Stimulated activated CD8-positive, alpha-beta memory T cell treated with anti-CD3 and anti-CD28 coated beads, Interleukin-4, amount 100 ng/mL, for 24 hours (primary cell): ENCODE measurements at places on chromosomes 2 and 18.

DNA sequence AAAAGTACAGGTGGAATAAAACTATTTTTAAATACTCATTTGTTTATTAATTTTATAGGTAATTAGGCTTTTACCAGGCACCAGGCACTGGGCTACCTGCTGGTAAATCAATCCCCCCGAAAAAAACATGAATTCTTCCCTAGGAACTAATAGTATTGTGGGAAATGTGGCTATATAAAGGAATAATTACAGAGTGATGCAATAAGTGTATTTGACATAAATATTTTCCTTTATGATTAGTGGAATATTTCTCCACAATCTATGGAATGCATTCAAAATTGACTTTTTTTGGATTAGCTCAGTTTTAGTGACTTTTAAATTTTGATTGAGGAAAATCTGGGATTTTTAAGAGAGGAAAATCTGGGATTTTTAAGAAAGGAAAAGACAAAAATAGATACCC is 109.7 kb upstream of the BZW1 start:
- no peak for DNase-seq

DNA sequence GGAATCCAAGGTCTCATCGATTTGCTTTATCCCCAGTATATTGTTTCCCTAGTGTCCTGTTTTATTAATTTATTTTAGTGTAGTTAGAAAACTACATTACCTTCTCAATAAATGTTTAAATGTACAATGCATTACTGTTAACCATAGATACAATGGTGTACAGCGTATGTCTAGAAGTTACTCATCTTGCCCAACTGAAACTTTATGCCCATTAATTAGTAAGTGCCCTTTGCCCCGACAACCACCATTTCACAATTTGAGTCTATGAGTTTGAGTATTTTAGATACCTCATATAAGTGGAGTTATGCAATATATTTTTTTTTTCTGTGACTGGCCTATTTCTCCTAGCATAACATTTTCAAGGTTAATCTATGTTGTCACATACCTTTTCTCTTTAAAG is 1343.0 kb upstream of the SLC39A10 start:
- DNase-seq, result no peak

GRCh38 chr2:237722616-237723015 is 76.0 kb upstream of the RBM44 start:
- no peak for DNase-seq

DNA sequence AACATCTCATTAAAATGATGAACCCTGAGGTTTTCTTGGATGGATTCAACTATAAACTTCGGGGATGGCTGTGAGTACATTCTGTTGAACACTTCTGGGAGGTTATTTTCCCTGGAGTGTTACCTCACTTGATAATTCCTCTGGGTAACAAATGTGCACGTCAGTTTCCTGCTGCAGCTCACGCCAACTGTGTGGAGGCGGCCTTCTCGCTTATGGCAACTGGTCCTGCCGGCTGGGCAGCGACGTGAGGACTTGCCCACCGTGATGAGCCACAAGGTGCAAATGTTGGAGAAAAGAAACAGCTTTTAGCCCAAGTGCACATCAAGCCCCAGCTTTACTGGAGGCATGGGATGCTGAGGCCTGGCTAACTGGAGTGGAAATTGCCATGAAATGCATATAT is 15.9 kb downstream of the MYCN start:
- DNase-seq, result no peak

DNA sequence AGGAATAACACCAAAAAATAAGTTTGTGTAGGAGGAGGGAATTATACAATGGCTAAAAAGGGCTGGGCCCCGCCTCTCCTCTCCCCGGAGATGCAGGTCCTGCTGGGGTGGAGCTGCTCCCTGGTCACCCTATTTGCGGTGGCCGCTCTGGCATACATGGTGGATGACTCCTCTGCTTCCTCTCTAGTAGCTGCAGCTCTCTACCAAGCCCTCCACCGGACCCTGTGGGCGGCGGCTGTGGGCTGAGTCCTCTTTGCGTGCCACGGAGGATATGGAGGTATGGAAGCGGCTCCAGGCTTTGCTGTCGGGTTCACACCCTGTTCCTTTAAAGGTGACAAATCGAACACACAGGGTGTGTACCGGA is 77.1 kb upstream of the SEC11C start:
- DNase-seq, result no peak

DNA sequence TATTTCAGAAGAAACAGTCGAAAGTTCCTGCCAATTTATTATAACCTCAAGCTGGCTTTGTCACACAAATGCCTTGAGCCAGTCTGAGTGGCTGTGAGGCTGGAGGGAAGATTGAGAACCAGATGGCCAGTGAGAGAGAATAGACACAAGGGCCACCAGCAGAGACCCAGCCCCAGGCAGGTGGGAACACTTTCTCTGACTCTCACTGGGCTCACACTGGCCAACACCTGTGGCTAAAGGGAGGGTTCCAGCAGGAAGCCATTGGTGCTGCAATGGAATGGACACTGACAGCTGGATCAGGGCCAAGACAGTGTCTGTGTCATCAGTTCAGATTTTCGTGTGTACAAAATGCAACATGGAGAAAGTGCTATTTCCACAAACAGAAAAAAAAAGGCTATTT is 29.9 kb downstream of the LOXHD1 start:
- no peak for DNase-seq

DNA sequence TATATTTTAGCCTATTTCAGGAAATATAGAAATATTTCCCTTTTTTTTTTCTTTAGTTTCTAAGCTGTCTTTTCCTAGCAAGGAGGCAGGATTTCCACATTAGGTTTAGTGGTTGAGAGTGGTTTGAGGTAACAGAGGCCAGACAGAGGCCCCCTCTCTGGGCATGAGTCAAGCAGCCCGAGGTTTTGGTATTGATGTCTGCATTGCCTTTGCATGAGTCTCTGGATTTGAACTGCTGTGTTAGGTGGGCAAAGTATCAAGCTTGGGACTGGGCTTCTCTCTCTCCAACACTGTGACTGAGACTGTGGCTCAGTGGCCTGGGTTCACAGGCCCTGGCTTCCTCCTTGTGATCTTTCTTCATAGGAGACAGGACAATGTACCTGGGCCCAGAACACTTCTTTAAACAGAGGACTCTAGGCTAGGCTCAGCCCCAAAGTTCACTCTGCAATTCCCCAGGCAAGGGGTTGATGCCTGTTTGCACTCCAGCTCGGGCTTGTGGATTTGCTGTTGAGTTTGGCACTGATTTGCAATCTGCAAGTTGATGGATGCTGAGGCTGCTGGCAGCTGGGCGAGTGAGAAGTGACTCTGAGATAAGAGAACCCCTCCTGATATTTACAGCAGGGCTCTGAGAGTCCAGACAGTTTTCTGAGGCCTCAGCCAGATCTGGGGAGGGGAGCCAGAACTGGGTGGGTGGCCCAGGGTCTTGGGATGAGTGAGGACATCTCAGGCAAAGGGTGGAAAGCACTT is 271.2 kb downstream of the EN1 start:
- DNase-seq, result no peak

DNA sequence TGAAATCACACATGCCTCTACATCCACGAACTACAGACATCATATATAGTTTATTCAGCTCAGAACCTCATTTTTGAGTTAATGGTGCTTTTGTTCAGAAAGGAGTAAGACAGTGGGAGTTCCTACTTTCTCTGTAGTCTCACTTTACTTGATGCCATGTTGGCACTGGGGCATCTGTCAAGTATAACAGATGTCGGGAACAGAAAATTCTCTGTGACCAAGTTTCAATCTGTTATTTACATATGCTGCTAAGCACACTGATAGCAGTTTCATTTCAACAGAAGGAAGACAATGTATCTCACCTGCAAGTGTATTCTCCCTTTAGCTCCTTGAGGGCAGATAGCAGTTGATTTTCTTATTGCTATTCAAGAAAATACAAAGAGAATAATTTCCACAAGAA is 774.1 kb downstream of the METTL4 start:
- DNase-seq, result no peak

DNA sequence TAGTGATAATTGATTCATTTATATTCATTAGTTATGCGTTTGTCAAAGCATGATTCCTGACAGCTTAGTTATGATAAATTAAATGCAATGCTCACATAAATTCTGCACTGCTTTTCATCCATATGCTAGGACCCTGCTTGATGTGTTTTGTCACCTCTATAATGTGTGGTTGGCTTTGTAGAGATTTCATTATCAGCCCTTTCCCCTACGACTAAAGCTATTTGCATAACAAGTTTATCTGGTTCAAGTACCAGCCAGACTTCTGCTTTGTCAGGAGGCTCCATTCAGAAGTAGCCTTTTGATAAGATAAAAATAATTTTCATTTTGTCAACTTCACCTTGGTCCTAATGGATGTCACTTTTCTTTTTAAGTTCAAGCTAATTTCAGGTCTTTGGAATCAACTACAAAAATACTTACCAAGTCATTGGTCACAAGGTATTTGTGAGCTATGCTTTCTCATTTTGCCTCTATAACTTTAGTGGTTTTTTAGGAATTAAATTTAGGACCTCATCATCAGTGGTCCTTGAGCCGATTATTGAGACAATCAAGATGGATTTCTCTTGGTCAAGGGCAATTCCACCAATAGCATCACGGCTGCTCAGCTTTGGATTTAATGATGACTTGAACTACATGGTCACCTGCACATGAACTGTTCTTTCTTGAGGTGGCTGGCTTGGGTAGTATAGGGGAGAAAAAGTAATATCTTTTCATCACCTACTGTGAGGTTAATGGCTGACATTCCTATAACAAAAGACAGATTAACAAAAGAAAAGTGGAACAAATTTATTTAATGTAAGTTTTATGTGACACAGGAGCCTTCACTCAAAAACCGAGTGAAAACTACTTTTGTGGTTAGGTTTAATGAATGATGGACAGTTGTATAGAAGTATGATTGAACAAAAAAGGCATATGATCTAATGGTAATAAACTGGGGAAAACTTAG is 162.1 kb downstream of the MYO3B start:
- DNase-seq, result no peak

DNA sequence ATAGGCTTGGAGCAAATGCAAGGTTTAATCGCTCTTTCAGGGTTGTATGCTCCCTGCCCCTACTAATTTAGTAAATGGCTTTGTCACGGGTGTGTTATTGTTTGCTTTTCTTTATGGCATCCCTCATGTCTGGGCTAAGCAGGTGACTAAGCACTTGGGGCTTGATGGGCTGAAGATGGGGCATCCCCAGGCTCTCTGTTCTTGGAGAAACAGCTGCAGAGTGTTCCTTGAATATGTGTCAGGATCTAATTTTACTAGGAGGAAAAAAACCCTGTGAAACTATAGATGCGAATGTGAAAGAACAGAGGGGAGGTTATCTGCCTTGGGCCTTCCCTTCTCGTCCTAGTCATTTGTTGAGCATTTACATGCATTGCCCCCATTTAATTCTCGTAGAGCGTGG is 94.7 kb upstream of the TAF1B start:
- no peak for DNase-seq

DNA sequence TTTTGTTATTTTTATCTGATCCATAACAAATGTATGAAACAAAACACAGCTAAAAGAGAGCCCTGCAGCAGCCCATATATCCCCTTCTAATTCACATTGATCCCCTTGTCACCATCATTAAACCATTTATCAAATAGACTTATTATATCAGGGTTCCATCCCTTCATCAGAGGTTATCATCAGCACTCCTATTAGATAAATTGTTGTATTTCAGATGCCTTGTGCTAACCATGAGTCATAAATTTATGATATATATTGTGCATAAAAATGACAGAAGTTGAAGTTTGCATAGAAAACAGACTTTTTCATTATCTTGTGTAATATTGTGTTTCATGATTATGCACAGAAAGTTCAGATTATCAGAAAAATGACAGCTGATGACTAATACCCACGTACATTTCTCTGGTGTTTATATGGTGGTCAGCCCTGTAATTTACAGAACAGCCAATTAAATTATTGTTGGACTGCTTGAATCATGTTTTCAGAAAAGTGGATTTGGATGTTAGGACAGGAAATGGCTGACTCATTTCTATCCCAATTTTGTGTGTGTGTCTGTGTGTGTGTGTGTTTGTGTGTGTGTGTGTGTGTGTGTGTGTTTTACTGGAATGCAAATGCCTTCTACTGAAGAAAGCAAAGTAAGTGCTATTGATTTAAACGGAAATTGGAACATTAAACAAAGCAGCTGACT is 80.9 kb downstream of the PPP1R1C start:
- DNase-seq, result no peak

DNA sequence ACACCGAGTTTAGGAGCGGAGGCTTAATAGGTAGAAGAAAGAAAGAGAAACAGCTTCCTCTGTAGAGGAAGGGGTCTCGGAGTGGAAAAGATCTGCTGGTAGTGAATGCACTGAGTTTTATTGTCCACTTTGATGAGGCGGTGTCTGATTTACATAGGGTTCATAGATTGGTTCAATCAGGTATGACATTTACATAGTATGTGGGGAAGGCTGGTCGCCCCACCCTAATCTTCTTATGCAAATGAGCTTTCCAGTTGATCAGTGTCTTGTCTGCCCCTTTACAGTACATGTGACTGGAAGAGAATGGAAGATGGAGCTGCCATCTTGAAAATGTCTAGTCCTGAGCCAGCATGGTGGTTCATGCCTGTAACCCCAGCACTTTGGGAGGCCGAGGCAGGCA is 19.9 kb upstream of the CNOT11 start:
- no peak for DNase-seq
